ENCODE measurements at places on chromosomes 12 and 14.

GRCh38 chr12:121170151-121170550, 37.5 kb downstream of the P2RX7 start:
- DNase-seq: no peak

GRCh38 chr12:67430708-67431335, 161.7 kb downstream of the CAND1 start:
- peak; percentile 83 for DNase-seq

DNA sequence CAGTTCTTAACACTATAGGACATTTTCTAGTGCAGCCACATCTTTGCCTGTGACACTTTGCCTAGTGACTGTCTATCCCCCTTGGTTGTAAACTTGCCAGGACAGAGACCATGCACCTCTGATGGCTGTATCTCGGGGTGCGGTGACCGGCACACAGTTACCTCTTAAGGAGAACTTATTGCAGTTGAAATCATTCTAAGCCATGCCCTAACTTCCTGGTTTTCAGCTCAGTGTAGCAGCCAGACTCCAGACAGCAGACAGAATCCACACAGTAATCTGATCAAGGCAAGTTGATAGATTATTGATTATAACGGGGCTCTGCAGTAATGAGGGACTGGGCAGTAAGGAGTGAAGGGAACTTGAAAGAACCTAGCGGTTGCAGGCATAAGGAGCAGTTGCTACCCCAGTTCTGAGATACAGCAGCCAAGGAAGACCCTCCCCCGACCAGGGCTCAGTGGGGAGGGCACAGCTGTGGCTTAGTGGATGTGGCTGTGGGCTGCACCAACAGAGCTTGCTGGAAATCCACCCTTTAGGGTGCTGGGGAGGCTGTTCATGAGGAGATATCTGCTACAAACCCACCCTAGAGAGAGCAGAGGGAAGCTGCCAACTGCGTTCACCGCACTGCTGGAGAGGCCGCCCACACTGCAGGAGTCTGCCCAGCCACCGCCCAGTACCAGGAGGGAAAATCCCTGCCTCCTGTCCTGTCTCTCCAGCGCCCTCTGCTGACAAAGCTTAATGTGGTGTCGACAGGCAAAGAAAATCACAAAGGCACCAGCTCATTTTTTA, 58.2 kb upstream of the BEGAIN start:
- DNase-seq: peak; percentile 89

DNA sequence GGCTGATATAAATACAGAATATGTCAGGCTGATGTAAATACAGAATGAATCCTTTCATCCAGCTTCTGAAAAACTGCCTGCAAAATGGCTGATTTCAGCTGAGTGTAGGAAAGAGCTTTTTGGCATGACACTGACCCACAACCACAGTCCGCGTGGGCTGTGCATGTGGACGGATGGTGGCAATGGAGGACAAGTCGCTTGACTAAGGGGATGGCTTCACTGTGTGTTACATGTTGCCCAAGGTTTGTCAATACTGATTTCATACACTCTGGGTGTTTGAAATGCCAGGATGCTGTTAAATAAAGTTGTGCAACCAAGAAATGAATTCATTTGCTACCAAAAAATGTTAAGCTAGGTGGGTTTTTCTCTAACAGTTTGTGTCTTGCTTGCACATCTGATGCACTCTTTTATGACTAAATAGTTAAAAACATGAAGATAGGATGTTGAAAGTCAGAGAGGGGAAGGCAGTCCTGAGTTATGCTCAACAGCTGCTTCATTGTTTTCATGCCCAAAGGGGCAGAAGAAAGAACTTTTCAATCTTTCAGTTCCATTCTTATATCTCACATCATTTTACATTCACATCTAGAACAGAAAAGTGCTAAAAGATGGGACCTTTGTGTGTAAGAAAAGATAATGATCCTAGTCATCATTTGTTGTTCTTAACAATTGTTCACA, 36.5 kb upstream of the OVCH1 start:
- DNase-seq: no peak

DNA sequence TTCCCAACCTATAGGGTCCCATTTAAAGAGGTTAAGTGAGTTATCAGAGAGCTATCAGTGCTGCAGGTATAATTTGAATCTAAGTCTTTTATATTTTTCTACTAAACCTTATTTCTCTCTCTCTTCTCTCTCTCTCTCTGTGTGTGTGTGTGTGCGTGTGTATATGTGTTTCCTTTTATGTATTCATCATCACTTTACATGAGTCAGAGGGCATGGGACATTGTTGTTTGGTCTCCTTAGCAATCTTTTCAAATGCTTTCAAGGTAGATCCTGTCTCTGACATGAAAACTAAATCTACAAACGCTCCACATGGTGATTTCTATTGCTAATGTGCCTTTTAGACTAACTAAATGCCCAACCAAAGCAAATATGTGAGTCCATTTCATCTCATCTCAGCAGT, 459.7 kb downstream of the BTG1 start:
- no peak for DNase-seq

GRCh38 chr14:92701826-92702225, 46.6 kb downstream of the LGMN start:
- no peak for DNase-seq

DNA sequence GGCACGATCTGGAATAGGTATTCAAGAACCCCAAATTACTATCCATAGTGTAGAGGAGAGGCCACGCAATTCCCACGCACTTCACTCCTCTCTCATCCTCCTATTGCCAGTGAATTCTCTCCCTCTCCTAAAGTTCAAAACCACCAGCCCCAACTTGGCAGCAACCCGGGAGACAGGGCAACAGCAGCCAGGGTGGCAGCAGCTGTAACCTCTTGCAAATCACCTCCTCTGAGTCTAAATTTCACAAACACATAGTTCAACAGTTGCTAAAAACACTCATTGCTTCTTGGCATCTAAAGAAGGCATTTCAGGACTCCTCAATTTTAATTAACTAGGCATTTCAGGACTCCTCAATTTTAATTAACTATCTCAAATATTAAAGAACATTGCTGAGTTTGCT, 37.7 kb upstream of the MANSC4 start:
- no peak for DNase-seq

DNA sequence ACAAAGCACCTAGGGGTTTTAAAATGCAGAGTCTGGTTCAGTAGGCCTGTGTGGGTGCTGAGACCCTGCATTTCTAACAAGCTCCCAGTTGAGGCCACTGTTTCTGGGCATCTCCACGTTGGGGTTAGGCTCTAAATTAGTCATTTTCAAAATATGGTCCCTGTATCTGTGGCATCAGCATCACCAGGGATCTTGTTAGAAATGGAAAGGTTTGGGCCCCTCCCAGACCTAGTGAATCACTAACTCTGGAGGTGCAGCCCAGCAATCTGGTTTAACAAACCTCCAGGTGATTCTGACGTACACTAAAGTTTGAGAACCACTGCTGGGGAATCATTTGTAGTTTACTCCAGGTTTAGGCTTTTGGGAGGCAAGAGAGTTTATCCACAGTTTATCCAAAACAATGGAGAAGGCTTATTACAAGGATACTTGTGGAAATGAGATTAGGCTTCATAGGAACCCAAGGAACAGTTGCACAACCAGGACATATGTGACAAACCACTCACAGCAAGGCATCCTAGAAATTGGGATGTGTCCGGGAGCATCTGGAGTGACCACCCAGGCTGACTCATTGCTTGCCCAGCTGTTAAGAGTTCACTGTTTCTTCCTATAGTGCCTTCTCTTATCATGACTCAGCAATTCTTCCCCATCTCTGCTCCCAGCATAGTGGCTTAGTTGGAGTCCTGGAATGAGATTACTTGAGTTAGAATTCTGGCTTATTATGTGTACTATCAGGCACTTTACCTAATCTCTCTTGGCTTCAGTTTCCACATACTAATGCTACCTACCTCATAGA, 71.6 kb upstream of the STXBP6 start:
- DNase-seq: no peak

DNA sequence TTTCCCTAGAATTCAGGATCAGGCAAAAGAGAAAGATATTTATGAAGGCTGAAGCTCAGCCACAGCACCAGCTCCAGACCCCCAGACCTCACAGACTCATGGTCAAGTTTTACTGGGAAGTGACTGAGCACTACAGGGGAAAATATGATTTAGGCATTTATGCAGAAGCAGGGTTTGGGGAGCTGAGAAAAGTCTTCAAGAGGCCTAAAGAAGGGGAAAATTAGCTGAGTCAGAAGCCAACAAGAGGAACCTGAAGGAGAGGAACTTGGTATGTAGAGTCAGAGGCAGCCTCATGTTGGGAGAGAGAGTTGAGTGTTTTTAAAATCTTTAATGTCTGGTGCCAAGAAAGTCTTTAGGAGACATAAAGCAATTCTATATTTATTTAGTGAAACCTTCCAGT, 63.0 kb downstream of the FOS start:
- no peak for DNase-seq

- DNase-seq: no peak
Measured at GRCh38 chr12:607541-608001, 55.7 kb downstream of the NINJ2 start.

GRCh38 chr14:69741055-69741454, 25.9 kb upstream of the SRSF5 start:
- DNase-seq: no peak

GRCh38 chr12:55744340-55745030, 1.6 kb downstream of the GDF11 start:
- DNase-seq: no peak

DNA sequence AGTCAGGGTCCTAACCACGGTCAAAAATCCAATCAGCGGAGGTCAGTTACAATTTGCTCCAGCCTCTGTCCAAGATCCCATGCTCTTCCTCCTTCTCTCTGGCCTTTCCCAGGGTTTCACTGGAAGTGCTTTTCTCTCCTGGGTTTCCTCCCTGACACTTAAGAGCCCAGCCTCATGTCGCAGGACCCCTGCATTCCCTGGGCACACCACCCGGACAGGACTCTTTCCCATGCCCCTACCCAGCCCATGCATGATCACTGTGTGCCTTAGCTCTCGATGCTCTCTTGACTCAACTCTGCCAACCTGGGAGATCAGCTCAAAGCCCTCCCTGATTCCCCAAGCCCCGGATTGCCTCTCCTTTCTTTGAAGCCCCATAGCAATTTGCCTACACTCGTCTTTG, 15.5 kb upstream of the TAC3 start:
- DNase-seq: no peak

GRCh38 chr14:50533806-50534205, 1.4 kb upstream of the MAP4K5 start:
- no peak for DNase-seq

DNA sequence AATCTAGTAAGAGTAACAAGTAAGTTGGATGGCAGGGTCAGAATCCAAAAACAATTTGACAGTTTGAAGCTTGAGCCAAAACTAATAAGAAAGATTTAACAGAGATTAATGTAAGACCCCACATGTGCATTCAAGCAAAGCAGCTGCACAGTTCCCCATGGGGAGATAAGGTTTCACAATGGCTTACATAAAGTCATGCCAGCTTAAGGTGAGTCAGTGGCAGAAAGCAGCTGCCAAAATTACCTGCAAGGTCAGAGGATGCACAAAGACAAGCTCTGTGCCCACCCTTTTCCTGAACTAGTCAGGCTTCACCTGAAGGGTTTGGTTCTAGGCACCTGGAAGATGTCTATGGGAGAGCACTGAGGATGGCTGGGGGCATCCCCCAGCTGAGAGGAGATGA, 36.6 kb upstream of the KRT77 start:
- DNase-seq: no peak

- DNase-seq: no peak
Measured at GRCh38 chr12:11705010-11705409, 55.5 kb downstream of the ETV6 start.

DNA sequence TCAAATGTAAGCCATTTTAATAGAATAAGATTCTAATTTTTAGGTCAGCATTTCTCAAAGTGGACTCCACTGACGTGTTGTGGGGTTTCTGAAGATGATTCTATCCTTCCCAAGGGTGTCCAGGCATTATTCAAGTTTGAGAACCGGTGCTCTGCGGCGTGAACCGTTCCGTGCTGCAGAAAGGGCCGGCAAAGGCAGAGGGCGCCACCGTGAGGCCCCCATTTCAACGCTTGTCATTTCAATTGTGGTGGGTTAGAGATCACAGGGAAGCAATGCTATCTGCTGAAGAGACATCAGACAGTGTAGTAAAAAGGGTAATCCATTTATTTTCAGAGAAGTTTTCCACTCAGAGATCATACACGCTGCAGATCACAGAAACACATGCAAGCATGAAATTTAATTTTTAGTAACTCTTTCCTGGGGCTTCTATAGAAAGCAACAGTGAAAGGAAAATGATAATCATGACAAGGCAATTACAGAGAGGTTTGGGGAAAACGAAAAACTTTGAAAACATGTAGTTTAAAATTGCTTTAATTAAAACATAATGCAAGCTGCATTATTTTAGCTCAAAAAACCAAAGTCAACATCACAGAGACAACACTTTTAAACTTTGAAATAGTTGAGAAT, 201.7 kb downstream of the EXOC5 start:
- DNase-seq: no peak

- no peak for DNase-seq
Measured at GRCh38 chr12:57250956-57251355, at the start of gene STAC3. Gene STAC3, minus strand, starts transcription at chr12:57251187. Its CDS starts 1,551 bp downstream, at chr12:57249636.

- DNase-seq: no peak
Measured at GRCh38 chr12:46556105-46556559, 183.6 kb upstream of the SLC38A2 start.

- peak; percentile 91 for DNase-seq
Measured at GRCh38 chr12:16347391-16348298, at the start of gene MGST1. Gene MGST1, plus strand, starts transcription at chr12:16347645. Its CDS starts 6,608 bp downstream, at chr12:16354253.

GRCh38 chr14:66135831-66136230, 350.3 kb upstream of the CCDC196 start:
- no peak for DNase-seq

GRCh38 chr14:92619671-92620456, 106.3 kb downstream of the RIN3 start:
- no peak for DNase-seq

DNA sequence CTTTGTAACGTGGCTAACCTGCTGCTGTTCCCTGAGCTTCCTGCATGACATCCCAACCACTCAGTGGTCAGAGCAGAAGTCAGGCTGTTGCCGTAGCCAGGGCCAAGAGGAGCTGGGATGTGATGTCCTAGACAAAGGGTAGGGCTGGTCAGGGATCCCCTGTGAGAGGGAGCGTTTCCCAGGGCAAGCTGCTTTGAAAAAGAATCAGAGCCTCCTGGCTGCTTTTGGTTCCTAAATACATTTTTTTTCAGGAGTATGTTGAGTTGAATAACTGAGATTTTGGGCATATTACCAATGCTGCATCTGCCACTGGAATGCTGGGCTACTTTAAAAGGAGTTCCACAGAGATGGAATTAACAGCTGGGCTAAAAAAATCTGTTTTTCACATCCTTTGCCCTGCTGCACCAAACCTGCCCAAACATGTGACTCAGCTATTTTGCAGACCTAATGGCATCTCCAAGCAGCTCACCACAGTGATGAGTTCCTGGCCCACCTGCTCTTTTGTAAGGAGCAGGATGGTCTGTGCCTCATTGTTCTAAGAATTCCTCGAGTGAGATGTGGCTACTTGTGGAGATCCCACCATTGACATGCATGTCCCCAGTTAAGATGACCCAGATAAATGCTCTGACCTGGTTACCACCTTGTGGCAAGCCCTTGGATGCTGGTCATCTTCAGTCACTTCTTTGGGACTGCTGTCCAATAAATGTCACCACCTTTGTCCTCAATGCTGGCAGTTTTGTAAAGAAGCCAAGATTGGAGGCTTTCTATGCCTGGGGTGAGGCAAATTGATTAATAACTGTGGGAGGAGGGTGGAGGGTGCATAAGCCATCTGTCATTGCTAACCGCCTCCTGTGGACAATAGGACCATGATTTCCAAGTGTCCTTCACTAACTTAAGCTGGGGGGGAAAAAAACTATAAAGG, 24.1 kb downstream of the ANKRD13A start:
- no peak for DNase-seq
